ENCODE measurements at places on chromosomes 5 and 9.

DNA sequence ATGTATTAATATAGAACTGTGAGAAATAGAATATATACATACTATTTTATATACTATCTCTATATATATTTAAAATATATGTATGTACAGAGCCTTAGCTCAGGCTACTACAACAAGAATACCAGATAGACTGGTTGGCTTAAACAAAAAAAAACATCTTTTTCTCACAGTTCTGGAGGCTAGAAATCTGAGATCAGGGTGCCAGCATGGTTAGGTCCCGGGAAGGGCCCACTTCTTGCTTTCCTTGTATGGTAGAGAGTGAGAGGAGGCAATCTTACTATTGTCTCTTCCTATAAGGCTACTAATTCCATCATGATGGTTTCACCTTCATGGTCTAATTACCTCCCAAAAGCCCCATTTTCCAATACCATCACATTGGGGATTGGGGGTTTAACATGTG is 613.0 kb downstream of the ZNF608 start:
- DNase-seq, result no peak

GRCh38 chr5:447501-447900 is 4.5 kb downstream of the EXOC3 start:
- DNase-seq, result no peak

- DNase-seq, result no peak
These were observed 84.8 kb downstream of the TLE1 start for GRCh38 chr9:81604306-81605169.

DNA sequence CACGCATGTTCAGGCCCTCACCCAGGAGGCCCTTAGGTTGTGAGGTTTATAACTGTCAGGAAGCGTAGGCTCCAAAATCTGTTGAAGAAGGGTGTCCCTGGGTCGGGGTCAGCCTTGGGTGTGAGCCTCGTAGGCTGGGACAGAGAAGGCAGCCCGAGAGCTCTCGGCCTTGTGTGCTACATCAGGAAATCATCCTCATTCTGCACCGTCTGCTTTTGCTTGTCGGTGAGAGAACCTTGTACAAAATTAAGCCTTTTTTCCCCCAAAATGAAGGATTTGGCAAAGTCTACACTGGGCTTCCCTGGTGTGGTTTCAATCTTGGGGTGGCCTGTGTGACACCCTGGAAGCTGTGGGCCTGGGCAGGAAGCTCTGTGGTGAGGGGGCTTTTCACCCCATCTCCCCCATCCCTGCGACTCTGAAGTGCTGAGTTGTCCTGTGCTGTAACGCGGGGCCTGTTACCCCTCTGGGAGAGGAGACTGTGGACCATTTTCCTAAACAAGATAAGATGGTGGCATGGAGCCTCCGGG is 55.3 kb downstream of the AHRR start:
- DNase-seq, result no peak

GRCh38 chr5:100615362-100615761 is 80.2 kb downstream of the FAM174A start:
- no peak for DNase-seq

- no peak for DNase-seq
These were observed 76.0 kb upstream of the PIP5K1B start for GRCh38 chr9:68629042-68629441.

- DNase-seq, result no peak
These were observed 657 bp downstream of the MAT2B start for GRCh38 chr5:163506095-163506457.

DNA sequence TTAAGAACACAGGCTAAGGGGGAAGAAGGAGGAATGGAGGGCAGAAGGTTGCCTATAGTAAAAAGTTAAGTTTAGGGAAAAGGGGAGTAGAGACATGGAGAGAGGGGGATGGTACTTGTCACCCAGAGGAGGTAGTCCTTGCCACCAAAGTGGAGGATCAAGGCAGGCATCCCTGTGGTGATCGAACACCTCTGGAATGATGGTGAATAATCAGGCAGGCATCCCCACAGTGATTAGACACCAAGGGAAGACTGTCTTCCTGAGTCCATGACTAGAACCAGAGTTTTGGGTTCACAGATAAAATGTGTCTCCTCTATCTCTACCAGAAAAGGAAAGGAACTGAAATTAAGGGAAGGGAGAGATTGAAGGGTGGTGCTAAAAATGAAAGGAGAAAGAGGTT is 19.2 kb upstream of the HMGCS1 start:
- no peak for DNase-seq

GRCh38 chr9:26061948-26062575 is 383.8 kb upstream of the TUSC1 start:
- DNase-seq, result no peak

- no peak for DNase-seq
These were observed 36.9 kb upstream of the TNPO1 start for GRCh38 chr5:72779520-72779919.

- no peak for DNase-seq
These were observed 256.7 kb downstream of the TUSC1 start for GRCh38 chr9:25421560-25421959.

DNA sequence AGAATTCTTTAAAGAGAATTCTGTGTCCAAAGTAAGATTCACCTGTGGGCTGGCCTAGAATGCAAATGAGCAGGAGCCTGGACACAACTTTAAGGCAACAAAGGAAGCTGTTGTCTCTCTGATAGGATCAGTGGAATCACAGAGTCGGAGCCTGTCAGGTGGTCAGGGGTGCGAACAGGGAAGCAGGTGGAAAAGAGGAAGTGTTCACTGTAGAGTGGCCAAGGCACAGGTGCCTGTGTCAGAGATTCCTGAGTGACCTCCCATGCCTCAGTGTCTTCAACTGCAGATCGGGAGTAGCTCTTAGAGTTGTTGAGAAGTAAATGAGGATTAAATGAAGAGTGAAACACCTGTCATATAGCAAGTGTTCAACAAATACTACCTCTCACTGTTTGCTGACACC is 48.8 kb downstream of the ZNF366 start:
- no peak for DNase-seq

DNA sequence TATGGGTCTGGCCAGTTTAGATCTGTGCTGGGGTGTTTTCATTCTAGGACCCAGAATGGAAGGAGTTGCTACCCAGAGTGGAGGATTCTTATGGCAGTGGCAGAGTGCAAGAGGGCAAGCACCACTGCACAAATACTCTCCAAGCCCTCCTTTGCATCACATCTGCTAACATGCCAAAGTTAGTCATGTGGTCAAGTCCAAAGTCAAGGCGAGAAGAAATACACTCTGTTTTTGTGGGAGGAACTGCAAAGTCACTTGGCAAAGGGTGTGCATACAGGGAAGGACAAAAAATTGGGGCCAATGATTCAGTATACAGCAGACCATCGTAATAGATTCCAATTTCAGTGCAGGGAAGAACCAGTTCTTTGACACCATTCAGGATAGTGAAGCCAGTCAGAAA is 43.9 kb upstream of the HMGCS1 start:
- no peak for DNase-seq

DNA sequence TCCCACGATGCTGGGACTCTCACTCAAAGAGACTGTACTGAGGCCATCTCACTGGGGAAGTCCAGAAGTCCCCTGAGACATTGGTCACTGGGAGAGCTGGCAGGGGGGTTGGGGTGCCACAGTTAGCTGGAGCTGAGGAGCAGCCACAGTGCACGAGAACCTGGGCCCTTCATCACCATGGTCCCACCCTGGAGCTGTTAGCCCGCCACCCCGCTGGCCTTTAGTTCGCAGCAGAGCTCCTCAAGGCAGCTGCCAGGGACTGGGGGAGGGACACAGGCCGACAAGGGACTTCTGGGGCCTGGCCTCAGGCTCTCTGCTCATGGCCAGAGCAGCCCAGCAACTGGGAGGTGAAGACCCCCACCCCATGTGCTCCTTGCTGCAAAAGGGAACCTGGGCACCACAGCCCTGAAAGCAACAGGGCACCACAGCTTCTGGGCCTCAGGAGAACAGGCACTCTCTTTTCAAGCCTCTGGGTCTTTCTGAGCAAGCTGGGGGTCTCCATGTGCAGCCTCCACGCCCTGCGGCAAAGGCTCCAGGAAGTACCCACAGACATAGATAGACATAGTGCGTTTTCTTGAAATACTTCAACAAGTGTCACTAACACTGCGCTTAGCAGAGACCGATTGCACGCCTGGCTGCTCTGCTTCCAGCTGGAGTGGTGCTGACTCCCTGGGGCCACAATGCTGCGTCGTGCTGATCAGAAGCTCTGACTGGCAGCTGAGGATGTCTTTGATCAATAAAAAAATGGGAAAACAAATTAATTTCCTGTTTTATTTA is 46.0 kb downstream of the VAV2 start:
- no peak for DNase-seq

GRCh38 chr9:114005371-114006154 is 72.5 kb downstream of the AMBP start:
- no peak for DNase-seq

GRCh38 chr9:109355564-109356297 is 34.9 kb upstream of the EPB41L4B start:
- DNase-seq, result peak; percentile 22

GRCh38 chr9:101397746-101398067 is 711 bp downstream of the MRPL50 start:
- DNase-seq, result no peak

DNA sequence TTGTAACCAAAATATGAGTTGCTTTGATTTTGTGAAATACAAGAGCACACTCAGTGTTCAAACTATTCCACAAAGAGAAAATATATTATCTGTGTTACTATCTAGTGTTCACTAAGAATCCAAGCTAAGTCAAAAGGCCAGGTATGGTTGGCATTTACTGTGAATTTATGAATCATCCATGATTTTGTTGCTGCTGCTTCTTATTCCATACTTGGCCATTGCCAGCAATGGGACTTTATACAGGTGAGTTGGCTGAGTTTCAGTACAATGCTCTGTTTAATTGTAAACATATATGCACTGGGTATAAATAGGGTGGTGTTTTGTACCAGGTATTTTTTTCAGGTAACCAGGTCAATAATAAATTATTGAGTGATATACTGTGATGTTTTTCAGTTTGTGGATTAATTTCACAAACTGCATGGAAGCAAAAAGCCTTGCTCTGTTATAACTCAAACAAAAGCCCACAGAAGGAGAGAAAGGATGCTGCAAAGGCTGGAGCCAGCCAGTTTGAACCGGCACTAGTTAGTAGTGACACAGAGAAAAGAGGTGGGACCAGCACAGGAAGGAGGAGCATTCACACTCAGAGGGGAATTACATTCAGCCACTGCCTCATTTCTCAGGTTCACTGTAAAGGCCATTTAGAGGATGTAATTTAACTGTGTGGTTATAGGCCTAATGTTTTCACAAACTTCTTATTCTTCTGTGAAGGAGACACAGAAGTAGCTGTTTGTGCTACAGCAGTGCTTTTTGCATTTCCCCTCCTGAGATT is 381.8 kb downstream of the ADGRV1 start:
- DNase-seq, result peak; percentile 37
